Fibroblast of lung (primary cell): ENCODE measurements at places on chromosomes 2 and 18.

DNA sequence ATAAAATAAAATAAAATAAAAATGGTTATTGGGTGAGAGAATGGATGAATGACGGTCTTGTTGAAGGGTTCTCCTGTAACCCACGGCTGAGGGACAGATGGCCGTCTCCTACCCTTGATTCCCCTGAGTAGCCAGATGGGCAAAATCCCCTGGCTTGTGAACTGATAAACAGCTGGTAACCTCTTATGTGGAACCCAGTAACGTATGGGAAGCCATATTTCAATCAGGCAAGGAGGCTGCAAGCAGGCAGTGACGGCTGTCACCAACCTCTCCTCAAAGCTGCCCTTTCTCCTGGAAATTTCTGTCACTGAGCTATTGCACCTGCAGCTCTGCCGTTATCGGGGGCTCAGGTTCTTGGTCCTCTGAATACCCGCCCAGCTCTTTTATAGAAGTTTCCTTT is 165.3 kb upstream of the SMAD2 start:
- no peak for DNase-seq

GRCh38 chr2:106825161-106825560 is 60.8 kb downstream of the ST6GAL2 start:
- no peak for DNase-seq

GRCh38 chr2:30030361-30030760 is 109.0 kb upstream of the ALK start:
- no peak for DNase-seq

- DNase-seq = no peak
Observed at GRCh38 chr2:14136030-14136429, 496.5 kb upstream of the LRATD1 start.

DNA sequence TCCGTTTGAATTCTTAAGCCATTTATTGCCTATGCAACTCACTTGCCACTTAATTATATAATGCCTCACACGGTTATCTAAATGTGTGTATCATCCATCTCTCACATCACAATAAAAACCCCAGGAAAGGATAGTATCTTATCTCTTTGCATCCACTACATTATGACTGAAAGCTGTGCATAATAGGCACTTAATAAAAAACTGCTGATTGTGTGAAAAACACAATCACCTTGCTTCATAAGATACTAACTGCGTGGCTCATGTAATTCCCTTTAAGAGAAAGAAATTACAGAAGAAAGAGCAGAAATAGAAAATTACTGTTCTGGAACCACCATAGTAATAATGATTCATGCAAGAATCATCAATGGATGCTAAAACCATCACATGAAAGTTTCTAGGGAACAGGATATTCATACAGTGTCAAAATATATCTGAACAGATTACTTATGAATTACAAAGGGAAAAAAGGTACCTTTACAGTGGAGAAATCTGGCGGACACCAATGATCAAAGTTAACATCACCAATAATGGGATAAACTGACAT is 29.3 kb downstream of the CUL3 start:
- no peak for DNase-seq
